ENCODE measurements at places on chromosomes 13 and 19.

GRCh38 chr19:1967087-1967608, 26.2 kb downstream of the CSNK1G2 start:
- DNase-seq = no peak

GRCh38 chr19:9040131-9040530, 29.9 kb upstream of the MUC16 start:
- DNase-seq = no peak

GRCh38 chr13:31595563-31595962, 143.8 kb upstream of the RXFP2 start:
- no peak for DNase-seq

DNA sequence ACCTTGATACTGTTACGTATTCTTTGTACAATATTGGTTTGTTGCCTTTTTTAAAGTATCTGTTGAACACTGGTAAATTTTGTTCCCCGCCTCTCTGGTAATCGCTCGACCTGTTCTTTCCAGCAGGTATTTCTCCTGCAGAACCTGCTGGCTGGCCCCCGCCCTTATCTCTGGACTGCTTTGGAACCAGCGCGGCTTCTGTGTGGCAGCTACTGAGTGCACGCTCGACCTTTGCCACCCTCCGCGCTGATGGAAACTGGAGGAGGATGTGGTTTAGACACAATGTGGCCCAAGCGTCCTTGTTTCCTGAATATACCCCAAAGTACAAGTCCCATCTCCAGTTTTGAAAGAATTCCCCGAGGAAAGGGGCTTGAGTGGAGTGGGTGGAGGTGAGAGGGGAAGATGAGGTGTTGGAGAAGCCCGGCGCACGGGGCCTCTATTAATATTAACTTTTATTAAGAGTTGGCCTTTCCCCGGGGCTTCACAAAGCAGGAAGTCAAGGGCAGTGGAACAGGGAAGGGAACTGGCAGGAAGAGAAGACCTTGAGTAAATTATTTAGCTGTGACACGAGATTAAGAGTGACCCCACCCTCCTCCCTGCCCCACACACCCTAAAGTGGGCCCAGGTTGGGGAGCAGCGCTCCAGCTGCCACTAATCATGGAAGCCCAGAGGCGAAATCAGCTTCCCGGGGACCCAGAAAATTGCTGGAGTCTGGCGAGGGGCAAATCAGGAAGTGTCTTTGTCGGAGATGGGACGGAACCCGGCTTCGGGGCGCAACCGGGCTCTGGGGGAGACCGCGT, 16.0 kb downstream of the CDX2 start:
- no peak for DNase-seq

DNA sequence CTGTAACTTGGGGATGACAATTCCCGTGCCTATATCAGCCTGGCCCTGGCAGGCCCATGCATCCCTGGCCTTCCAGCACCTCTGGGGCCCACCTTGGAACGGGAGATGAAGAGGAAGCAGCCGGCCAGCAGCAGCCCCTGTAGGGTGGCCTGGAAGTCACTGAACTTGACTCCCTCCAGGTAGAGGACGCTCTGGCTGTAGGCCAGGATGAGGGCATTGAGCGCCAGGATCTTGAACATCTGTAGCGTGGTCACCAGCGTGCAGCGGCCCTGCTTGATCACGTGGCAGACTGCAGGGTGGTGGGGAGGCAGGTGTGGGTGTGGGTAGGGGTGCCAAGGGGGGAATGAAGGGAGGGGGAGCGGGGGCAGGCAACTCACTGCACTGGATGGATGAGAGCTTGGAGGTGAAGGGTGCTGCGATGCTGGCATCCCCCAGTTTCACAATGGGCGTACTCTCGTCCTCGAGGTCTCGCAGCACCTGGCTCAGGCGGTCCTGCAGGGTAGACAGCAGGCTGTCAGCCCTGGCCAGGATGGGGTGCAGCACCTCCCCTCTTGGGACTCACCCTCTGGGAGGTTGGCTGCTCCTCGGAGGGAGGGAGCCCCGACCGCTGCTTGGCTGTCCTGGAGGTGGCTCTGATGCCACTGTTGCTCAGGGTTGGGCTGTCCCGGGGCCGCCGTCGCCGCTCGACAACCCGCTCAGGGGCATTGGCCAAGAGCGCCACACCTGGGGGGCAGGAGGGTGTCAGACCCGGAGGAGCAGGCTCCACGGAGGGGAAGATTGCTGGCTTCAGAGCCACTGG, 3.8 kb upstream of the GMIP start:
- no peak for DNase-seq

Data from stimulated activated CD8-positive, alpha-beta memory T cell treated with anti-CD3 and anti-CD28 coated beads, Interleukin-2, amount 100 ng/mL, for 48 hours (primary cell).